ENCODE measurements at places on chromosomes 1 and 21.
A peak's percentile ranks its signal among the peaks of the same experiment; 100 is the strongest.

GRCh38 chr1:2046953-2047748 is 3.1 kb upstream of the PRKCZ start:
- H3K4me3 ChIP-seq = no peak overlapping the region
- no peak overlapping the region for H3K27ac ChIP-seq
- H3K36me3 ChIP-seq = no peaks in the 10 kb centered on the region
- DNase-seq = no peak
- no peaks in the 10 kb centered on the region for H3K4me1 ChIP-seq

- no peak for DNase-seq
- peak overlapping the region; percentile 66 for H3K27ac ChIP-seq
- no peak overlapping the region for H3K4me3 ChIP-seq
- H3K36me3 ChIP-seq = no peaks in the 10 kb centered on the region
- H3K4me1 ChIP-seq = peaks cover 42% of the 10 kb centered on the region
Observed at GRCh38 chr1:70907563-70908310, 139.9 kb downstream of the PTGER3 start.

DNA sequence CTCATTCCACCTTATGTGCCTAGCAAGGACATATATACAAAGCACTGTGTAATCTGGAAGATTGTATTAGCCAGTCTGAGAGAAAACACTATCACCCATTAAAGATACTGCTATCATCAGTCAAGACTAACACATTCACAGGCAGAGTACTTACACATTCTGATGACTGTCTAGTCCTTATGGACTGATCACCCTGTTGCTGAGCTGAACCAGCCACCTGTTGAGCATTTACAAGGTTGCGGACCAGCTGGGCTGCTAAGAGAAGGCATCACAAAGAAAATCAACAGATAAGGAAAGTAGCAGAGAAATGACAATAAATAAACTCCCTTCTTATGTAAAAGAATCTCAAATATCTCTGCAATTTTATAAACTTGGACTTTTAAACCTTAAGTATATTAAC is 30.8 kb downstream of the PRPF38A start:
- no peaks in the 10 kb centered on the region for H3K4me1 ChIP-seq
- no peak overlapping the region for H3K27ac ChIP-seq
- no peak for DNase-seq
- no peak overlapping the region for H3K4me3 ChIP-seq

DNA sequence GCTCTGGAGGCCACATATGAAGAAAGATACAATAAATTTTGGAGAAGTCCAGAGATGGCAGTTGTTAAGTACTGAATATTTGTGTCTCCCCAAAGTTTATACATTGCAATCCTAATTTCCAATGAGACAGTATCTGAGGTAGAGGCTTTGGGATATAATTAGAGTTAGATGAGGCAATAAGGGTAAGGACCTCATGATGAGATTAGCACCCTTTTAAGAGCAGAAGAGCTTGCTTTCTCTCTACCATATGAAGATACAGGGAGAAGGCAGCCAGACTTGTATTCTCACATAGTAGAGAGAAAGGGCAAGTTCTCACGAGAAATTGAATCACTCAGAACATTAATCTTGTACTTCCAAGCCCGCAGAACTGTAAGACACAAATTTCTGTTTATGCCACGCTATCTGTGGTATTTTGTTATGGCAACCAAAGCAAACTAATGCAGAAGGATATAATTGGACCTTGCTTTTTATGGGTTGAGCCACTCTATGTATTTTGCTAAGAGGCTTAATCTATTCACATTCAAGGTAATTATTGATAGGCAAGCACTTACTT is 430.1 kb downstream of the KCNT2 start:
- H3K4me1 ChIP-seq = no peaks in the 10 kb centered on the region
- no peak overlapping the region for H3K27ac ChIP-seq
- H3K4me3 ChIP-seq = no peak overlapping the region
- no peaks in the 10 kb centered on the region for H3K36me3 ChIP-seq

DNA sequence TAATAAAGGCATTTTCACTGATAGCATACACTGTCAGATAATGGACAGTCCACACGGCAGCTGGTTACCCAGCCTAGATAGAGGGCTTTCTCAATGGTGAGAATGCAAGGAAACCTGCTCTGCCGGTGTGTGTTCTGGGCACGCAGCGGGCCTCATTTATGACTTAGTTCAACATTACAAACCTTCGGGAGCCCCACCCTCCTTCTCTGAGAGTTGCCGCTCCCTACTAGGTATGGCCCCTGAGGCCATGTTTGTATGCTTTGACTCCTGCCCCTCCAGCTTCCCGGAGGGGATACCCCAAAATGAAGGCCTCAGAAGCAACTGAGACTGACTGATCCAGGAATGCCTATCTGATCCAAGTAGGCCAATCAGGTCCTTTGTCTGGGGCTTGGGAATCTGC is 17.2 kb upstream of the FABP3 start:
- no peaks in the 10 kb centered on the region for H3K27me3 ChIP-seq
- H3K4me3 ChIP-seq = no peak overlapping the region
- peaks cover 19% of the 10 kb centered on the region for H3K4me1 ChIP-seq
- no peaks in the 10 kb centered on the region for H3K36me3 ChIP-seq

GRCh38 chr1:216670118-216670883 is 52.9 kb downstream of the ESRRG start:
- no peak overlapping the region for H3K4me3 ChIP-seq
- H3K27ac ChIP-seq = no peak overlapping the region
- H3K27me3 ChIP-seq = no peaks in the 10 kb centered on the region
- no peak for DNase-seq
- H3K36me3 ChIP-seq = no peaks in the 10 kb centered on the region
- H3K4me1 ChIP-seq = no peaks in the 10 kb centered on the region

- H3K27me3 ChIP-seq = no peaks in the 10 kb centered on the region
- H3K36me3 ChIP-seq = no peaks in the 10 kb centered on the region
- DNase-seq = peak; percentile 59
- peak overlapping the region; percentile 59 for H3K27ac ChIP-seq
- no peak overlapping the region for H3K4me3 ChIP-seq
Observed at GRCh38 chr1:172670791-172671190, 11.9 kb downstream of the FASLG start.

Measured in DND-41 (cell line).